AG08396 (cell line): ENCODE measurements at places on chromosomes 3 and 15.

GRCh38 chr3:85881833-85882393 is 923.1 kb downstream of the CADM2 start:
- DNase-seq = no peak

GRCh38 chr3:106401666-106402490 is 533.1 kb upstream of the CBLB start:
- no peak for DNase-seq

- DNase-seq = peak; percentile 33
Observed at GRCh38 chr15:58951388-58952007, 18.0 kb upstream of the SLTM start.

DNA sequence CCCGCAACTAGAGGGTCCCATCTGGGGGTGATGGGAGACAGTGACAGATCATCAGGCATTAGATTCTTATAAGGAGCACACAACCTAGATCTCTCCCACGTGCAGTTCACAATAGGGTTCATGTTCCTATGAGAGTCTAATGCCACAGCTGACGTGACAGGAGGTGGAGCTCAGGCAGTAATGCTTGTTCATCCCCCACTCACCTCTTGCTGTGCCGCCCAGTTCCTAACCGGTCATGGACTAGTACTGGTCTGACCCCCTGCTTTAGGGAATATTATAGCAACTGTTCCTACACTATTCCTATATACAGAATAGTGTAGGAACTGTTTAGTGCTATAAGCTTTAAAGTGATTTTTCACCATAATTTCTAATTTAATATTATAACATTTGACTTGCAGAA is 128.1 kb upstream of the AZI2 start:
- no peak for DNase-seq

DNA sequence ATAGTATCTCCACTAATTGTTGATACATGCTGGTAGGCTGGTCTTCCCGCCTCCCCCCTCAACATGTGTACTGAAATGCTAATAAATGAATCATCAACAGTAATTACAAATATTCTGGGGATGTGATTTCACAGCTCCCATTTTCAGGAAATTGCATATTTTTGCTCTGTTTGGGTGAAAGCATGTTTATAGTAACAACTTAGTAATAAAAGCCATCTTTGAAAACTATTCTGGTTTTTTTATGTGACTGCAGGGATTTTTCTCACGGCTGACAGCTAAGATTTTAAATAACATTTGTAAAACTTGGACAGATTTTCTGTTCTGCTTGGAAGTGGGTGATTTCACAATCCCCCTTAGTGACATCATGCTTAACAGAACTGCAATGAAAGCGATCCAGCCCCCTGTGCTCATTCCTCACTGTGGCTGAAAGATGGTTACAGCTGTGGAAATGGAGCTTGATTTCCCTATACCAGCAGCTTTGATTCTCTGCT is 25.6 kb upstream of the FAM174B start:
- DNase-seq = no peak

DNA sequence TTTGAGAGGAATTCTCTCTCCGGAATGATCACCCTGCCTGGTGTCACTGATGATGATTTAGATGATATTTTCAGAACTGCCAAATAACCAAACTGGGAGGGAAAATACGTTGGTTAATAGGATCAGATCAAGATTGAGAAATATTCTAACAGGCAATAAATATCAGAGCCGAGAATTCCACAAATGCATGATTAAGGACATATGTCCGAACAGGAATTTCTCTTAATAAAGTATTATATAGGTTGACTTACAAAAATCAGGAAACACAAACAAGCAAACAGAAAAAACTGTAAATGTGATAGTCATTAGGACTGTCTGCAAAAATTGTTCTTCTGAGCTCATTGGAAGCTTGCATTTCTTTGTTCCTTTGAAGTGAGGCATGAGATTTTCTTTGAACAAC is 75.1 kb upstream of the PHLDB2 start:
- DNase-seq = no peak

DNA sequence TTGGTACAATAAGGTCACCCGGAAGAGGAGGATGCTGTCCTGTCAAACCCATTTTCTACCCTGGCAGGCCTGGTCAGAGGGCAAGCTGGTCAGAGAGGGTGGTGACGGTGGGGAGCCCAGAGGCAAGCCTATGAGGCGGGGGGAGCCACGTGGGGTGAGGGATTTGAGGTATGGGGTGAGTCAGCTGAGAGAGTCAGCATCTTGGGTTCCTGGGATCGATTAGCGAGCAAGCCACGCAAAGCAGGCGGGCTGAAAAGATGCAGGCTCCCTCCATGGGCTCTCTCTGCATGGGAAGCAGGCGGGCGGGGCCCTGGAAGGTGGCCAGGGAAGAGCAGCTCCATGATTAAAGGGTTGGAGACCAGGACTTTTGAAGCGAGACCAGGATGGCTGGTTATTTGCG is 48.1 kb downstream of the MAGEF1 start:
- DNase-seq = no peak

GRCh38 chr15:85545185-85545584 is 164.8 kb downstream of the AKAP13 start:
- DNase-seq = no peak
